ENCODE measurements at places on chromosomes 3 and 15.

DNA sequence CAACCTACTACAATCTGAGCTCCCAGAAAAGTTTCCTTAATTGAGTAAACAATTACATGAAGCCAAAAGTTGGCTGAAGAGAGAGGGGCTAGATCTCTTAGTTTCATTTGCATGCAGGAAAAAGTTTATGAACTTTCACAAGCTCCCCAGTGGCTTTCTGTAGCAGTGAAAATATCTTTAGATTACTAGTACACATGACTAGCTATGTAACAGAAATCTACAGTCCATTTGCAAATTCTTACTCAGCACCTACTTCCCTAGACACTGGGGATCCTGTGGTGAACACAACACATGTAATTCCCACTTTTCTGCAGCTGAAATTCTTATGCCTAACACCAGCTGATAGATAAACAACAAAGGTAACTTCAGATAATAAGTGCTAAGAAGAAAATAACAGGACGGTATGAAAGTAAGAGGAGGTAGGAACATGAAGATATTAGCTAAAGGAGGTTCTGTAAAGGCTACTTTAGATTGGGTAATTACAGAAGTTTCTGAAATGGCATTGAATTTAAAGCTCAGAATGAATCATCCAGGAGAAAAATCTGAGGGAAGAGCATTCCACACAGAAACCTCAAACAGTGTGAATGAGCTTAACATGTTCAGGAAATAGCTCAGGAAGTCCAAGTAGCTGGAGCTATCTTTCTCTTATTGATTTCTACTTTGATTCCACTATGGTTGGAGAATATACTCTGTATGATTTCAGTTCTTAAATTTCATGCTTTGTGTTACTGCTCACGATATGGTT is 204.8 kb downstream of the MAGI1 start:
- DNase-seq = peak; percentile 88

DNA sequence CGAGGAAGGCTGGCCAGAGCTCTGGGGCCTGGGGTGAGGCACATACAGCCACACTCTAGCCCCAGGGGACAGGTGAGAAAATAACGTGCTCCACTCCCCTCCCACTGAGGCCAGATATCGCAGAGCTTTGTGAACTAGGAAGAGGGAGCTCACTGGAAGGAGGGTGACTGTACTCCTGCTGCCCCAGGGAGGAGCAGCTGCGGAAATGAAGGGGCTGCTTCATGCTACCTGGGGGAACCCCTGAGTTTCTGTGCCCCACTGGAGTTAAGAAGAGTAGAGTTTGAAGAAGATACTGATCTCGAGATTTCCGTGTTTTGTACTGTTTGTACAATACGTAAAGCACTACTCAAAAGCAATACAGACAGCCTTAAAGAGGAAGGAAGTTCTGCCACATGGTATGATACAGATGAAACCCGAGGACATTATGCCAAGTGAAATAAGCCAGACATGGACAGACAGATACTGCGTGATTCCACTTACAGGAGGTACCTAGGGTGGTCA is 44.6 kb downstream of the CMTM6 start:
- no peak for DNase-seq

DNA sequence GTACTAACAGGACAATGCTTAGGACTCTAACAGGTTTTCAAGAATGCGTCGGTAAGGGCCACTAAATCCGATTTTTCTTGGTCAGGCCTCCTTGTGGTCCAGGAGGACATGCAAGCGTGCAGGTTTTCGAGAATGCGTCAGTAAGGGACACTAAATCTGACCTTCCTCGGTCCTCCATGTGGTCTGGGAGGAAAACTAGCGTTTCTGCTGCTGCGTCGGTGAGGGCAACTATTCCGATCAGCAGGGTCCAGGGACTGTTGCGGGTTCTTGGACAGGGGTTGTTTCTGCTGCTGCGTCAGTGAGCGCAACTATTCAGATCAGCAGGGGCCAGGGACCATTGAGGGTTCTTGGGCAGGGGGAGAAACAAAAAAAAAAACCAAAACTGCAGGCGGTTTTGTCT is 7.8 kb upstream of the UBP1 start:
- DNase-seq = no peak

GRCh38 chr3:101963902-101964362 is 114.6 kb downstream of the NFKBIZ start:
- DNase-seq = peak; percentile 78

DNA sequence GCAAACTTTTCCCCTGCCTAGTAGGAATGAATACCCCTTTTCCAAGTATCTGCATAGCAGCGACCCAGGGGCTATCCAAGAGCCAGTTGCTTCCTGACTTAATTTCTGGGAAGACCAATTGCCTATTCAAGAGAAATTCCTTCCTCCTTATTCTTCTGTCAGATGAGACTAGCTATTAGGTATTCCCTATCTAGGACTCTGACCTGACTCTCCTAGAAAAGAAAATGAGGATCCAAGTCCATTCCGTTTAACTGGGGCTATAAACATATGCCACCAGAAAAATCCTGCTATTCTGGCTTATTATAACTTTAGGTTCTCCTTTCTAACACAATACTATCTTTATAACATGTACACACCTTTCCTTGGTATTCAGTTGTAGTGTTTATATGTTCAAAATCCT is 1.7 kb downstream of the HHLA2 start:
- DNase-seq = no peak

GRCh38 chr15:97168704-97169475 is 791.6 kb upstream of the ARRDC4 start:
- DNase-seq = no peak

DNA sequence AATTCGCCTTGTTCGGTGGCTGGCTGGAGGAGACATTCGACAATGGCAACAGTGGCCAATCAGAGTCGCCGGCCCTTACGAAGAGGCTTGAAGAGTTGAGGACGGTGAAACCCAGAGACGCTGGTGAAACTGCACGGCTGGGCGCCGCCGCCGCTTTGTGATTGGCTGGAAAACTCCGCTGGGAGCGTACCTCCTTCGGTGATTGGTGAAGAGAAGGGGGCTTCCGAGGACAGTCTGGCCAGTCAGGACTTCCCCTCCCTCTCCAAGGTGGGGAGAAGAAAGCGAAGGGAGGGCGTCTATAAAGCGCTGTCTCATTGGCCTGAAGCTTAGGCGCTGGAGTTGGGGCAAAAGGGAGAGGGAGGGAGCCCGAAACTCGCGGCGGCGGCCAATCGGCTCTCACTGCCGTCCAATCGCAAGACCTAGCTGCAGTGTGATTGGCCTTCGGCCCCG is 554 bp upstream of the GSK3B start:
- peak; percentile 99 for DNase-seq

DNA sequence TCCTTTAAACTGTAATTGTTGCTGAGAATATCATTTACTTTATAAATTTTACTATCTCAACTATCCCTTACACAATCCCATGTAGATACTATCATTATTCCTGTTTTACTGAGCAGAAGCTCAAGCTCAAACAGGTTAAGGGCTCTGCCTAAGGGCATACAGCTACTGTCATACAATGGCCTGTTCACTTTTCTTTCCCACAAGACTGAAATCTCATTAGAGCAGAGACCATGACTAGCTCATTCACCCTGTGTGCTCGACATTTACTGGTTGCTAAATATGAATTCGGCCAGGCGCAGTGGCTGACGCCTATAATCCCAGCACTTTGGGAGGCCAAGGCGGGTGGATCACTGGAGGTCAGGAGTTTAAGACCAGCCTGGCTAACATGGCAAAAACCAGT is 1.6 kb upstream of the MESP2 start:
- no peak for DNase-seq

- DNase-seq = no peak
These were observed 35.5 kb downstream of the IL5RA start for GRCh38 chr3:3074551-3075257.

Data from renal cortical epithelial cell (primary cell).